ENCODE measurements at places on chromosomes 13 and 19.

GRCh38 chr13:73324842-73325722 lies 266.3 kb downstream of the KLF5 start:
- DNase-seq = no peak

- DNase-seq = no peak
Measured at GRCh38 chr19:18167975-18168645, 5.5 kb upstream of the IFI30 start.

GRCh38 chr19:28497137-28497536 lies 715.8 kb downstream of the UQCRFS1 start:
- DNase-seq = no peak

- no peak for DNase-seq
Measured at GRCh38 chr13:49561062-49561410, 24.3 kb downstream of the RCBTB1 start.

DNA sequence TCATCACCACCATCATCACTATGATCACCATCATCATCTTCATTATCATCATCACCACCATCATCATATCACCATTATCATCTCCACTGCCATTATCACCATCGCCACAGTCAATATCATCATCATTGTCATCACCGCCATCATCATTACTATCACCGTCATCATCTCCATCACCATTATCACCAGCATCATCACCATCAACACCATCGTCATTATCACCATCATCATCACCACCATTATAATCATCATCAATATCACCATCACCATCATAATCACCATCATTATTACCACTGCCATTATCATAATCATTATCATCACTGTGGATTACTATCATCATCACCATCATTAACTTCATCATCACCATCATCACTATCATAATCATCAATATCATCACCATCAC lies 17.3 kb upstream of the ARHGEF18 start:
- no peak for DNase-seq

GRCh38 chr13:35891507-35892441 lies 239.4 kb downstream of the DCLK1 start:
- DNase-seq = no peak

GRCh38 chr19:3442487-3443071 lies 37.7 kb downstream of the SMIM24 start:
- DNase-seq = no peak

DNA sequence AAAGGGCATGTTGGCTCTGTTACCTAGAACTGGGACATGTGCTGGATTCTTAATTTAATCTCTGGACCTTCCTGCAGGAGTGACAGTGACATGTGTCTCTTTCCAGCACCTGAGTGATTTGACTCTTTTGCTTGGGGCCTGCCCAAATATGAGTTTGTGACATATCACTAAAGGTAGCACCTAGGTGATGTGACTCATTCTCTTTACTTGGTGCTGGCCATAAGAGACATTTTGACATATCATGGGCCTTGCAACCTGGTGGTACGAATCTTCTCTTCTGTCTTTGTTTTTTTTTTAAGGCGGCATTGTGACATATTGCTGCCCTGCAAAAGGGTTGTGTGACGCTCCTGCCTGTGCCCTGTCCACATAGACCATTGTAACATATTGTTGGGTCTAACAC lies 65.9 kb upstream of the ZNF43 start:
- DNase-seq = no peak

DNA sequence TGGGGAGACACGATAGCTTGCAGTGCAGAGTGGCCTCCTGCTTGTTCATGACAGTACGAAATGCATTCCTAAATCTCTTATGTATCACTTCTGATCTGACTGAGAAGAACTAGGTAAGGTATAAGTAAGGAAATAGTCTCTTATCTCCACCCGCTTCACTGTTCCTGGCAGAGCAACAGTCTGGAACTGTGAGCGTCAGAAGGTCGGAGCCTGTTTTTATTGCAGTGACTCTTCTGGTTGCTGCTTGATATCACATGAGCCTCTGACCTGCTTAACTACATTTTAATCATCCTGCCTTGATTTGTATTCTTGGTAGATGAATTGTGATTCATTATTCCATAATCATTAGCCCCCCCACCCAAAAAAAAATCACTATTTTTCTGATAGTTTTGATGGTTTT lies 69.0 kb downstream of the COL4A2 start:
- no peak for DNase-seq

- peak; percentile 66 for DNase-seq
Measured at GRCh38 chr19:43755256-43755801, 567 bp upstream of the SMG9 start.

DNA sequence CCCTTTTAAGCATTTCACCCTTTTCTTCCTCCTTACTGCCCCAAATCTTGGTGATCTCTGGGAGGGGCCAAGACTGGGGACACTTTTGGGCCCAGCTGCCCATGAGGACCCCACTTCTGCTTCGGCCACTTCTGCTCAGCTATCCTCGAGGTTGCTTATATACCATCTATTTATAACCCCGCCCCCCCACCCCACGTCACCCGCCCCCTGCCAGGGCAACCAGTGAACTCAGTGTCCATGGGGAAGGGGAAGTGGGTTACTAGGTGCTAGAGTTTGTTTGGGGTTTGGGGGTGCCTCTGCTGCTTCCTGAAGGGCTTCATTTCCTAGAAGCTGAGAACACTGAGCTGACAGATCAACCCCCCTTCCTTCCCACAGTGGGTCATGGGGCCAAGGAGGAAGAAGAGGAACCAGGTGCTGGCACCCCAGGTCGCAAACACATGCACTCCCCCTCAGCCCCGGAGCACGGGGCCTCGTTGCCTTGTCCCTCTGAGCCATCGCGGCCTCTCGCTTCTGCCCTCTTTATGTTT lies 6.1 kb upstream of the ADGRE5 start:
- no peak for DNase-seq

- no peak for DNase-seq
Measured at GRCh38 chr19:46958532-46958931, 61.1 kb upstream of the NPAS1 start.

DNA sequence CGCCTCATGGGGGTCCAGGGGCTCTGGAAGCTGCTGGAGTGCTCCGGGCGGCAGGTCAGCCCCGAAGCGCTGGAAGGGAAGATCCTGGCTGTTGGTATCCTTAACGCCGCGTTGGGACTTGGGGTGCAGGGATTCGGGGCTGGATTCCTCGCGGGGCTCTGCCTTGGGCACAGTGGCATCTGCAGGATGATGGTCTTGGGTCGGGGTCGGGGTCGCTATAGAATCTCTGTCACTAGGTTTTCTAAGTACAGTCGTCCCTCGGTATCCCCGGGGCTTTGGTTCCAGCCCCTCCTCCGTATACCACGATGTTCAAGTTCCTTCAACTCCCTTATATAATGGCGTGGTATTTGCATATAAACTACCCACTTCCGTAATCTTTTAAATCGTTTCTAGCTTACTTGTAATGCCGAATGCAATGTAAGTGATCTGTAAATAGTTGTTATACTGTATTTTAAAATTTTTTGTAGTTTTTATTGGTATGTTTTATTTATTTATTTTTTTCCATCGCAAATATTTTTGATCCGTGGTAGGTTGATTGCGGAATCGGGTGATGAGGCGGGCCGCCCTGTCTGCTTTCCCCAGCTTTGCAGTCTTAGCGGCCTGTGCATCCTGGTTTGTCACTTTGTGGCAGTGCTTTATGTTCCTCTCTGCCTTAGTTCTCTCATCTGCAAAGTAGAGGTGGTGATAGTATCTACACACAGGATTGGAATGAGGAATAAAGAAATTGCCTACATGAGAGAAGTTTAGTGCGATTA lies 606 bp downstream of the ERCC5 start:
- peak; percentile 39 for DNase-seq

GRCh38 chr19:41627966-41628675 lies 1.2 kb upstream of the CEACAM4 start:
- DNase-seq = no peak

GRCh38 chr13:100825557-100825956 lies 151.0 kb upstream of the TMTC4 start:
- DNase-seq = no peak

DNA sequence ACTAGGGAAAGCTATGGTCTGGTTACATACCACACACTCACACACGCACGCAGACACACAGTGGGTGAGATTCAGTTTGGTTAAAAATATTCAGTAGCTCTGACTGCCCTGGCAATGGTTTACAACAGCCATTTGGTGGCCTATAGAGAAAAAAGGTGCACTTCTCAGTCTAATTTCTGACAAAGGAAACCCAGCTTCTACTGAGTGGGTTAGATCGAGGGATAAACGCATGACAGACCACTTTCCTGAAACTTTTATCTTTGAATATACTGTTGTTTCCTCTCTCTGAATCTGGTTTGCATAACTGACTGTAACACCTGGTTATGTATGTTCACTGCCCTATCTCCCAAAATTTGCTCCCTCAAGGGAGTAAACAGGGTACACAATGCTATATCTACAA lies 2.5 kb downstream of the LIG4 start:
- no peak for DNase-seq

GRCh38 chr19:13039211-13039789 lies 44.0 kb downstream of the NFIX start:
- DNase-seq = no peak

DNA sequence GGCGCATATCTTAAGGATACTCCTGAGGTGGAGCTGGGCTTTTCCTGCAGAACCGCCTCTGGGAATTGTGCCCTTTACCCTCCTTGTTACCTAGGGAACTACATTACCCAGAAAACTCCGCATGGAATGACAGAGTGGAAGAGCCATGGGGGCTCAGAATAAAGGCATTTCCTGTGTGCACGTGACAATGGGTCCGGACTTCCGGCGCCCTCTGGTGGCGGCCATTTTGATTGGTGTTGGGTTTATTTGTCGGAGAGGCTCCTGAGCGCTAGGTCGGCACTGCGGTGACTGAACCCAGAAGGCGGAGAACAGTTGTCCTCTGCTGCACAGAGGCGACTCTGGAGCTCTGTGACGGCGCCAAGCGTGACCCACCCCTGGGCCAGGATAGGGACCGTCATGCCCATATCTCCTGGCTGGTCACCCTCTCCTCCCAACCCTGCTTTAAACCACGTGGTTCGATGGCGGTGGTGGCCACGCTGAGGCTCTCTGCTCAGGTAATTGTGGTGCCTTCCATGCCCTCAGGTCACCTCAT lies at the start of gene ZNF587B:
Gene ZNF587B (plus strand): TSS at position 229 of the 532 bp plus-strand sequence. CDS start 230 bp downstream, at position 459.
- no peak for DNase-seq

GRCh38 chr19:7955696-7956095 lies 12.2 kb upstream of the TIMM44 start:
- no peak for DNase-seq

DNA sequence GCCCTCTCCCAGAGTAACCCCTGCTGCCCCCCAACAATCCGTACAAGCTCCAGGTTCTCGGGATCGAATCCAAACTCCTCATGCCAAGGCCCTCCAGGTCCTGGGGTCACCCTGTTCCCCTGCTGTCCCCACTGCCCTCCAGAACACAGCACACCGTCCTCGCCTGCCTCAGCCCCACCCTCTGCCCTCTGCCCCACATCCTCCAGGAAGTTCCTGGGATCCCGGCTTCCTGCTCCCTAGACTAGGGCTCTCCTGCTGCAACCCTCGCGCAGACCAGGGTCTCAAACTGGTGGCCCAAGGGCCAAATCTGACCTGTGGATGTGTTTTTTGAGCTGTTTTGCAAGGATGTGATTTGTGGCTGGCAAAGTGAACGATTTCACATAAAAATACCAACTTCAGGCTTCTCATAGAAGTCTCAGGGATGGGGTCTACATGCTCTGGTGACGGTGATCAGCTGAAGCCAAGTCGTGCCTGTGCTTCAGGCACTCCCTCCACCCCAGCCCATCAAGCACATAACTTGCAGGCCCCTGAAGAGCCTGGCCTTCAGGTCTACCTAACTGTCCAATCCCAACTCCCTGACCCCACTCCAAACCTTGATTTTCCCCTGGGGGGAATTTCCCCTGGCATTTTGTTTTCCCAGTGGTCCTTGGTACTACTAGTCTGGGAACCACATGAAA lies 1.8 kb downstream of the RABAC1 start:
- DNase-seq = no peak

GRCh38 chr19:54903303-54903702 lies 2.6 kb upstream of the NCR1 start:
- no peak for DNase-seq

DNA sequence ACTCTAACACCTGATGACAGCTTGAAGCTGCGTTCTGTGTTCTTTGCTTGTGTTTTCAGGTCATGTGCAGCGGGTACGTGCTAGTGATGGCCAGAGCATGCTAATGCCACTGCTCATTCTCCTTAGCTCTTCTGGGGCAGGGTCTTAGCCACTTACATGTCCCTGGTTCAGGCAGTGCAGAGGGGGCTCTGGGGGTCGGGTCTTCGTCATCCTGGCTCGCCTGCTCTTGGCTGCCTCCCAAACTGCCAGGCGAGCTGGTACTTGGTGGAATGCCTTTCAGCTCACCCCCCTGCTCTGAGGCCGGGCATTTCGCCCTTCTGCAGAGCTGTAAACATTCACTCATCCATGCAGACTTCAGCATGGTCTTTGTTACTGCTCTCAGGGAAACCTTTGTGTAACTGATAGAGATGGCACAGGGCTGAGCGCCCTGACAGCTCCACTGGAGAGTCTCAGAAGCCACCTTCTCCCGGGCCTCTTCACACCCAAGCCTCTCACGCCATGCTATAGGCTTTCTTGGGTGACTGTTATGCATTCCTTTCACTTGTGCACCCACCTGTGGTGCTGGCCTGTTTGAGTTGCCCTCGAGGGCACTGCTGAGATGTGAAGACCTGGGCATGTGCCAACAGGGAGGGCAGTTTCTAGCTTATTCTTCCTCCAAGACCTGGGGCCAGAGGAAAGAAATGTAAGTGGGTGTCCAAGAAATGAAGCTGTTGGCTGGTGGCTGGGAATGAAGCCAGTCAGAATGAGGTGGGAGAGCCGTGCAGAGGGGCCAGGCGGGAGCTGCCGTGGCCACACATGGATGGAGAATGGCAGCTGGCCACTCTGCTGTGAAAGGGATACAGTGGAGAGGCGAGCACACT lies 24.4 kb downstream of the FAM124A start:
- DNase-seq = no peak

GRCh38 chr19:6250024-6250615 lies 29.7 kb downstream of the MLLT1 start:
- no peak for DNase-seq

- no peak for DNase-seq
Measured at GRCh38 chr19:56884441-56884840, 43.9 kb upstream of the PEG3 start.

DNA sequence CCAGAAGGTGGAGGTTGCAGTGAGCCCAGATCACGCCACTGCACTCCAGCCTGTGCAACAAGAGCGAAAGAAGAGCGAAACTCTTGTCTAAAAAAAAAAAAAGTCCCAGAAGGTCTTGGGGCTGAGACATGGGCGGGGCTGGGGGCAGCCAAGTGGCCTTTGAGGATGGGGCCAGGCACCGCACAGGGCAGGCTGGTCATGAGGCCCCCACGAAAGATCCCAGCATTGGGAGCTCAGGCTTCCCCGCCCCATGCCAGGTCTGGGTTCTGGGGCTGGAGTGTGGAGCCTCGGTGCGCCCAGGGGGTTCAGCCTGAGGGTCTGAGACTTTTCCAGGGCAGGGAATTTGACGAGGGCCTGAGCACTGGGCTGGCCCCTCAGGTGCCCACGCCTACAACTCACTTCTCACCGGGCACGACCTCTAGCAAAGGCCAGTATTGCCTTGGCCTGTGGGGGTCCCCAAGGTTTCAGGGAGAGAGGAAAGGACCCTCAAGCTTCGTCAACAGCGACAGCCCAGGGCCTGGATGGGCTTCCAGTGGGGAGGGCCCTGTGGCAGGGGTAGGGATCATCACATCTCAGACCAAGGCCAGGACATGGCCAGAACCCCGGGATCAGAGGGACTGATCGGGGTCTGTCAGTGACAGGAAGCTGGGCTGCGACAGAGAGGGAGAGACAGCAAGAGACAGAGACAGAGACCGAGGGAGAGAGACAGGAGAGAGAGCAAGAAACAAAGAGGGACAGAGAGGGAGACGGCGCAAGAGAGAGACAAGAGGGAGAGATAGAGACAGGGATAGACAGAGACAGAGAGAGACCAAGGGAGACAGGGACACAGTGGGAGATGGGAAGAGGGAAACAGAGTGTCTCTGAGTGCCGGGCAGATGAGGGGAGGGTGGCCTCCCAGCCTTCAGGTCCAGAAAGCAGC lies 7.5 kb upstream of the MEX3D start:
- DNase-seq = no peak
